ENCODE measurements at places on chromosomes 4 and X. TPM values are rescaled to one million over a fixed set of nuclear protein-coding genes. Genes with fewer than 3 reads are reported as not detected.

DNA sequence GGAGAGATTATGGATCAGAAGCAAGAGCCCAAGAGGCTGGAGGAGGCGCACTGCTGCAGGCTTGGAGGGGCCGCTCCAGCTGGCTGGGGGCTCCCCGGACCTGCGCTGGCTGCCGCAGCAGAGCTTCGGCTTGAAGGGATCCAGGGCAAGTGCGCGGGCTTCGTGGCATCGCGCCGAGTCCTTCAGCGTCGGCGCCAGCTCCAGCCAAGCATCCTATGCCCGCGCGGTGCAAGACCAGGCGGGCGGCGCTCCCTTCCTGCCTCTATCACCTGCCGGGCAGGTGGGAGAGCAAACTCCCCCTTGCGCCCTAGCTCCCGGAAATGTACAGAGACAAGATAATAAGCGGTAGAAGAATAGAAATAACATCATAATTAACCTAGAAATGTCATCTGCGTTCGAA is 10.5 kb upstream of the UCP1 start:
- DNase-seq = no peak

Gene GAGE1
- total RNA-seq = not detected

Gene PDLIM3
- 7.8 TPM for total RNA-seq

DNA sequence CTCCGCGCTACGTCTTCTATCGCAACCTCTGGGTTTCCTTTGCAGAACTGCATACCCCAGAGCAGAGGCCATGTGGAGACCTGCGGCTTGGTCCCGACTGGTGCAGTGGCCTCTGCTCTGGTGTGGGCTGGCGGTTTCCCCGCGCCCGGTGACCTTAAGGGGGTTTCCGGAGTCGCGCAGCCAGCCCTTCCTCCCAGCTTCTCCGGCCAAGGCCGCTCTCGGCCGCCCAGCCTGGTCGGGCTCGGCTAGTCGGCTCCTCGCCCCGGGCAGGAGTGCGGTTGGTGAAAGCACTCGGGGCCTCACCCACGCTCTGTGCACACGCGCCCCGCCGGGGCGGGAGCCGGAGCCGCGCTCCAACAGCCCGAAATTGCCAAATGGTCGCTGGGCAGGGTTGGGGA is 84.9 kb downstream of the BCOR start:
- DNase-seq = peak; percentile 13

Gene NUDT9
- 15.4 TPM for total RNA-seq

DNA sequence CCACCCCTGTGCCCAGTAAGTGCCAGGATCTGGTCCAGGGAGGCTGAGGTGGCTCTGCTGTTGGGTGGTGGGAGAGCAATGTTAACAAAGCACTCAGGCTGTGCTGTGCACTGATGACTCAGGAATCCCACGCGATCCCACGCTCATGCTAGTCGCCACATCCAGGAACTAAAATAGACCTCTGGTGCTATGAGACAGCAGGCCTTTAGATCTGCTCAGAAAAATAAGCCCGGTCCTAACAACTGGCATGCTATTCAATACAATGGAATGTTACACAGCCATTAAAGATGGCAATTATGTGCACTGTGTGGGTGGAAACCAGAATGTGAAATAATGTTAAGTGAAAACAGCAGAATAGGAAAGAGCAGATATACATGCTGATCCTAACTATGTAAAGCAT is 26.0 kb downstream of the ARL13A start:
- DNase-seq = peak; percentile 83

Gene NALF2
- total RNA-seq = 3.6 TPM

Gene NKX3-2
- total RNA-seq = 0.12 TPM

Gene PPID
- 35.2 TPM for total RNA-seq

DNA sequence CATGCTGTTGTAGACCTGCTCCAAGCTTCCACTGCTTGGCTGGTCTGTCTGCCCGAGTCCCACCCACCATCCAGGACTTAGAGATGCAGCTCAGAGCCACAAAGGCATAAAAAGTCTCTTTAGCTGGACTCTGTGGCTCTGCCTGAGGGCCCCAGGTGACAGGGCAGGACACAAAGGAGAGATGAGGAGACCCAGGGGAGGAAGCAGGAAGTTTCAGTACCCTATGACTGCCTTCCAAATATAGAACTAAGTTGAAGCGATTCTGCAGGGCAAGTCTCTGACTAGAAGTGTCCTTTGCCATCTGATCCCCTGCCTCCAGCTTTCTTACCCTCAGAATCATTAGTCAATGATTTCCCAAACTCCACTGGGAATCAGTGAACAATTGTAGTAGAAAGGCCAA is 11.2 kb upstream of the CXCR3 start:
- no peak for DNase-seq

DNA sequence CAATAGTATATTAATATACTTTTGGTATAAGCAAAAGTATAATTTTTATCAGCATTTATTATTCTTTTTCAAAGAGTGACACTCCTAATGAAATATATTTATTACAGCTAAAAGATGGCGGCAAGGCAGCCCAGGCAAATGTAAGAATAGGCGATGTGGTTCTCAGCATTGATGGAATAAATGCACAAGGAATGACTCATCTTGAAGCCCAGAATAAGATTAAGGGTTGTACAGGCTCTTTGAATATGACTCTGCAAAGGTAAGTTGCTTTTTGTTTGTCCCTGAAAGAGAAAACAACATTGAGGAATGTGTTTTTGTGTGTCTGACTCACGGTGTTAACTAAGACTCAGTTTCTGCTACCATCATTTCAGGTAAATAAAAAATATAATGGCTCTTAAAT is 71.9 kb downstream of the PDLIM5 start:
- DNase-seq = no peak

DNA sequence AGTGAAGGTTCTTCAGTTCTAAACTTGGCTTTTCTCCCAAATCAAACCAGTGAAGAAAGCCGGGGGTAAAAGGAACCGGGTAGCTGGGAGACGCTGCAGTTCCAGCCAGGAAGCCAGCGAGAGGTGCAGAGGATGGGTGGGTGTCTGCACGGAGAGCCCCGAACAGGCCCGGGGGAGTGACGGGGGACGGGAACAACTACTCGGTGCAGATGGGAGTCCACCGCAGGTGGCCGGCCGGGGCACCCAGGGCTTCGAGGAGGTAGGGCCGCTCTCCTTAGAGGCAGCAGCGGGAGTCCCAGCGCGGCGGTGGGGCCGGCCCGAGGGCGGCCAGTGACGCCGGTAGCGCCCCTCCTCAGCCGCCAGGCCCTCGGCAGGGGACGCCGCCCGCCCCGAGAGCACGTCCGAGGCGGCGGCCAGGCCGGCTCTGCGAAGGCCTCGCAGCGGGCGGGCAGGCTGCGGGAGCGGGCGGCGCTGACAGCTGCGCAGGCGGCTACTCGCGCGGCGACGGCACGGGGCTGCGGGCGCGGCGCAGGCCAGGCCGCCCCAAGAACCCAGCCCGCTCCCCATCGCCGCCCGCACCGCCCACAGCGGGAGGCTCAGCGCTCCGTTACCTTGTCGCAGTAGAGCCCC is 449 bp downstream of the FBXL5 start:
- no peak for DNase-seq
